SW 1271 (cell line): ENCODE measurements at places on chromosomes 2 and 18.
A peak's percentile ranks its signal among the peaks of the same experiment; 100 is the strongest.

DNA sequence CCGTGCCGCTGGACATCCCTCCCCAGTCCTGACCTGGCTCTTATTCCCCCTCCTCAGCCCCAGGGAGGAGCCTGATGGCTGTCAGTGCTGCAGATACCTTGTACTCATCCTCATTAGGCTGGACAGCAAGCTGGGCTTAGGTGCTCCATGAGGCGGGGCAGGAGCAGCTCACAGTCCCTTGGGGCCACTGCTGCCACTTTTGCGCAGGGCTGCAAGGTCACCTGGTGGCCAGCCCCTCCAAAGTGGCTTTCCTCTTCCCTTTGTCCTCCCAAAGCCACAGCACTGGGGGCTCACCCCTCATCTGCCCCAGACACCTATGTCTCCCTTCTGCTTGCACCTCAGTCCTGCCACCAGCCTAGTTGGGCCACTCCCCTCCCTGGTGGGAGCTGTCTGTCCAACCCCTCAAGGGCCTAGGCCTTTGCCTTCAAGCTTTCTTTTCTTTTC, 60.8 kb downstream of the FAM168B start:
- no peak for DNase-seq

GRCh38 chr2:233165895-233166661, 85.4 kb upstream of the ATG16L1 start:
- peak; percentile 18 for DNase-seq

DNA sequence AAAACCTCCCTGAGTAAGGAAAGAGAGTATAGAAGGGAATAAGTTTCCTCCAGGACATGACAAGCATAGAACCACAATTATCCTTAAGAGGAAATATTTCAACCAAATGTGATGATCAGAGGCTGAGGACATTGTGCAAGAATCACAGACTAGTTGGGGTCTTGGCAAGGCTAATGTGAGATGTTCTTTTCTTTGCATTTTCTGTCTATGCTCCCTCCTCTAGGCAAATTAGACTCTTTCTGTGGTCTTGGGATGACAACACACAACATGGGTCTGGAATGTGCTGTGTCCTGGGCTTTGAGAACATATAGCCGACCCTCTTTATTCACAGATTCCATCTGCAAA, 32.0 kb upstream of the IL1RL1 start:
- DNase-seq, result no peak

GRCh38 chr2:101693991-101694588, 3.4 kb upstream of the MAP4K4 start:
- DNase-seq, result no peak
